ENCODE measurements at places on chromosomes 7 and 10.

GRCh38 chr10:50990568-50991455, 83.5 kb upstream of the PRKG1 start:
- DNase-seq = no peak

GRCh38 chr10:17510242-17510908, 56.0 kb upstream of the ST8SIA6 start:
- no peak for DNase-seq

GRCh38 chr10:93771354-93771753, 13.6 kb downstream of the LGI1 start:
- DNase-seq = no peak

DNA sequence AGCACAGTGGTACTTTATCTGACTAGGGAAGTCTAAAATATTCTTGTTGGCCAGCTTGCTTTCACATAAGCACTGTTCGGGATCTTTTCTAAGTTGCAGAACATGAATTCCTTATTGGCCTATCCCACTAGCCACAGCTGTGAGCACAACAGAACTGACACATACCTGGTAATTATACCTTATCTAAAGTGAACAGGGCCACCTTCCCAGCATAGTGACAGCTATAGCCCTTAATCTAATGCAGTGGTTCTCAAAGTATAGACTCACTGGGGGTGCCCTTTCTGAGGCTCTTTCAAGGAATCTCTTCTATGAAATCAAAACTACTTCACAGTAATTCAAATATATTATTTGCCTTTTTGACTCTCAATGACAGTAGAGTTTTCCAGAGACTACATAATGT, 184.7 kb upstream of the KAT6B start:
- no peak for DNase-seq

- DNase-seq = no peak
These were observed 1.9 kb downstream of the ERV3-1 start for GRCh38 chr7:65004575-65004974.

DNA sequence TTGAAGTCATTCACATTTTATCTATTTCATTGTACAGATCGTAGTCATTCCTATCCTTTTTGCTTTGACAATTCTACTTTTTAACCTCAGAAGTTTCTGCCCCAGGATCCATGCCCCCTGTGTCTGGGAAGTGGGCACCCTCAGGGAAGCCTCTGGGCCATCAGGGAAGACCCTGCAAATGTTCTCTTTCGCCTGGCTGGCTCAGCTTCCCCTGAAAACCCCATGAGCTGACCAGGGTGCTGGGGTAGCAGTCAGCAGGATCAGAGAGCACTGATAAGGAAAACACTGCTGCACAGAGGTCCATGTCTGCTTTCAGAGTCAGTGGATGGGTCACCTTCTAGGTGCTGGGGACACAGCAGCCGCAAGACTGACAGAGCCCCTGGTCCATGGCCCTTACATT, 23.8 kb downstream of the CUZD1 start:
- DNase-seq = no peak

Measured in activated naive CD4-positive, alpha-beta T cell (primary cell).